ENCODE measurements at places on chromosomes 11 and 22.

- DNase-seq, result no peak
These were observed 1.9 kb upstream of the MPZL2 start for GRCh38 chr11:118265954-118266353.

DNA sequence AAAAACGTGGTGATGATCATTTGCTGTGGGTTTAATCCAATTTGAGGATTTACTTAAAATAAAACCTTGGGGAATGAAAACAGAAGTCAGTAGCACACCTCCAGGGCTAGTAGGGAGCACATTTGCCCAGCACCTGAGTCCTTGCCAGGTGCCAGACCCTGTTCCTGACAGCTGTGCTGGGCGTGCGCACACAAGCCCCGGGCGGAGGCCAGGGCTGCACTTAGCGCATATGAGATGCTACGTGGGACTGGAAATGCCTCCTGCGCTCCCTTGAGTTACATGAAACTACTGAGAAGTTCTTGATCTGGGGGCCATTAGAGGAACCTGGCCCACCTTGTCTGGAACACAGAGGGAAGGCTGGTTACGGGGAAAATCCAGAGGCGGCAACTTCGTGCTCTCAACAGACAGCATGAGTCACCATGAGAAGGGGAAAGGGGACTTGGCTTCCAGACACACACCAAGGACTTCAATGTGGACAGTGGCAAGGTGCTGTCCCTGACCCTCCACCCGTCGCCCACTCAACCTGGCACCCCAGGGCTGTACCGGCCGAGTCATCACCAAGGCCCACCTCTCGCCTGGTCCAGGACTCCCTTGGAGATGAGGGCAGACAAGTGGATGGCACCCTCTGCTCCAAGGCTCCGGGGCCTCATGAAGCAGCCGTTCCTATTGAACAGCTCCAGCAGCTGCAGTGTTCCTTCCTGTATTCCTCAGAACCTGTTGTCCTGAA lies 1468.6 kb downstream of the BRD1 start:
- DNase-seq, result no peak

DNA sequence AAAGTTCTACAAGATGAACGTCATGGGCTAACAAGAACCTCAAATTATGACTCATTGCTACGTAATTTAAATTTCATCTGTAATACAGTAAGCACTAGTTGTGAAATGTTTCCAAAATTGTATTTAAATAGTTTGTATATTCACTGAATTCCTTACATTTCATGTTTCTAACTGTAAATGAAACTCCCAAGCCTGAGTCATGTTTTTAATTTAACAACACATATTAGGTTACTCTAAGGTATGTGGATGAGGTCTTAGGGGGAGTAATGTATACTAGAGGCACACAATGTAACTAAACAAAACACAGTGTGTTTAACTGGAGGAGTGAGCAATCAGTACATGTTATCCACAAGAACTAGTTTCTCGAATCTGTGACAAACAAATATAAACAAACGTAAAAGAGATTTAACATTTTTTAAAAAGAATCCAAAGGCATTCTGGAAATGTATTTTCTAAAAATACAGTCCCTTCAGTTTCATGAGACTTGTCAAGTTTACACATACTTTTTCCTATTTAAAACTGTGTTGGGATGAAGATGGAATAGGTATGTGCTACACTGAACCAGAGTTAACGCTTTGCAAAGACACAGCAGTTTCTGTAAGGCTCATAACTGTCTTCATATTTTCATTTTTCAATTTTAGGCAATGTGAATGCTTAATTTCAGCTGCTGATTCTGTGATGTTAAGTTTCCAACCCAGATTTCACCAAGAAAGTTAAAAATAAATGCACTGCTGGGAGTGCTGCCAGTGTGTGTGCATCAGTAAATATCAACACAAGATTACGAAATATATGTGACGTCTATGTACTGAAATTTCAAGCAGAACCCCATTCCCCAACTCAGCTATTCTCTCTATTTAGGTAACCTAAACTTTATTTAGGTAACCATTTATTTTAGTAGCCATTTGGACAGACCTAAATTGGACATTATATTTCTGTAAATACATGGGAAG lies 52.6 kb downstream of the PITPNB start:
- DNase-seq, result no peak

- DNase-seq, result no peak
These were observed 90.4 kb upstream of the CLPB start for GRCh38 chr11:72524711-72525110.

DNA sequence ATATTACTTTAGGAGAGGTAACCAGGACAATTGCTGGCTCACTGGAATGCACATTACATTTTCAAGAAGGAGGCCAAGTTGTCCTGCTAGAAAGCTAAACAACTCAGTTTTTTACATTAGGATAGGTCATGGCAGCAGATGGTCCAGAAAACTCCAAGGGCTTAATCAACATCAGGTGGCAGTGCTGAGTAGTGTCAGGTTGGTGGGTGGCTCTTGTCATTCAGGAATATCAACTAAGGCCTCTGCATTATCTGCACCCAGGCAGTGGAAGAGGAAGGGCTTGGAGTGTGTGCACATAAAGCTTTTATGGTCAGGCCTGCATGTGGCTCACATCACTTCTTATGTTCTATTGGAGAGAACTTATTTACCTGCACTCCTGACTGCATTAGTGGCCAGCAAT lies 32.2 kb upstream of the OR4B1 start:
- DNase-seq, result no peak

DNA sequence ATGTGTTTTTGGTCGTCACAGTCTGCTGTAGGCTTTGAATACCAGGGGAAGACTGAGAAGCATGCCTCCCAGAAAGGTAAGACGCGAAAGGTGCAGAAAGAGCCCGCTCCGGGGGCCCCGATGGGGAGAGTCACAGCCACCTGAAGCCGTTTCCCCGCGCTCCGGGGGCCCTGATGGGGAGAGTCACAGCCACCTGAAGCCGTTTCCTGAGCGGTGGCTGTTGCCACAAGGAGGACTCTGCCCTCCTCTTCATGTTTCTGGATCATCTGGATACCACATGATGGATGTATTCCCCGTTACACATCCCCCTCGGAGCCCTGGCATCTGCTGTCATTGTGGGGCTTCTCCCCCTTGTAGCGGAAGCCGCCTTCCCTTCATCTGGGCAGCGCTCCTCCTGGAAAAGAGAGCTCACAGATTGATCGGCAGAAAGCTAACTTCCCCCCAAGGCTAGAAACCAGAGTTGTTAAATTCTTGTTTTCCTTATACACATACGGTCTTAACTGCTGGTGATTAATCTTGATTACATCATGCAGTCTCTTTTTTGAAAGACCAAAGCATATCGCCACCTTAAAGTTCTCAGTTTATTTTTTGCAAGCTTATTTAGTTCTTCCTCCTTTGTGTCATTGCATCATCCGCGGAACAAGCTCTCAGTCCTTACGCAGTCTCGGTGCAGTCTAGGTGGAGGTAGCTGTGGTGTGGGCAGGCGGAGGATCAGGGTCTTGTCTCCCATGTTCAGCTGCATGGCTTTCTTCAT lies 17.5 kb downstream of the CTTN start:
- no peak for DNase-seq

- no peak for DNase-seq
These were observed 13.0 kb downstream of the CYTH4 start for GRCh38 chr22:37295213-37295886.

GRCh38 chr11:61873588-61874376 lies 17.6 kb downstream of the FADS3 start:
- no peak for DNase-seq

DNA sequence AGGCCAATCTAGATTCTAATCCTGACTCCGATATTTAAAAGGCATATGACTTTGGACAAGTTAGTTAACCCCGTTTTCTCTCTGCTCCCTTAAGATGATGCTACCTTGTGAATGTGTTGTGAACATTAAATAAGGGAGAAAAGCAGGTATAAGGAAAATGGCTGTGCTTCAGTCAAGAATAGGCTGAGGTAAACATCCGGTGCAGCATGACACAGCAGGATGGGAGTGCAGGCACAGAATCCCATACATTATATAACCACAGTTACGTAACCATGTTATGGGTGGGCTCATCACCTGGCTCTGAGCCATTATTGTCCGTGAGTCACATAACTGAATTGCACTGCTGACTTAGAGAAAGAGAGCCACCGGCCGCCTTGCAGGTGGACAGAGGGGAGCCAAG lies 382.2 kb upstream of the ANO5 start:
- DNase-seq, result peak; percentile 53

DNA sequence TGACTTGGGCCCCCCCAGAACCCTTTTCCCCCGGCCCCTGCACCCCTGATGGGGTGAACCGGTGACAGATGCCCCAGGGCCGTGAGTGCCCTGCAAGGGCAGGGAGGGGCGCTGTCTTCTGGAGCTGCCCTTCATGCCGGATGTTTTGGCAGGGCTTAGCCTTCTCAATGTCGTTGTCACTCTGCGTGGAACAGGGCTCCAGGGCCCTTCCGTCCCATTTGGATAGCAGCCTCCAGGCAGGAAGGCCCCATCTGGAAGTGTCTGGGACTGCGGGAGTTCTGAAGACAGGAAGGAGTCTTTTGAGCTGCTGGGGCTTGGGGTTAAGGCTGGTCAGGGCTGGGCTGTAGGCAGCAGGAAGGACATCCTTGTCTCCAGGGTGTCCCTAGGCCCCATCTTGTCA lies 4.6 kb downstream of the FRMD8 start:
- no peak for DNase-seq

- no peak for DNase-seq
These were observed 62.6 kb downstream of the TRAF6 start for GRCh38 chr11:36447514-36447913.

- no peak for DNase-seq
These were observed at the start of gene INSC for GRCh38 chr11:15114501-15115475. Gene INSC (plus strand): TSS chr11:15114923. CDS start chr11:15149175, 34,252 bp downstream.

DNA sequence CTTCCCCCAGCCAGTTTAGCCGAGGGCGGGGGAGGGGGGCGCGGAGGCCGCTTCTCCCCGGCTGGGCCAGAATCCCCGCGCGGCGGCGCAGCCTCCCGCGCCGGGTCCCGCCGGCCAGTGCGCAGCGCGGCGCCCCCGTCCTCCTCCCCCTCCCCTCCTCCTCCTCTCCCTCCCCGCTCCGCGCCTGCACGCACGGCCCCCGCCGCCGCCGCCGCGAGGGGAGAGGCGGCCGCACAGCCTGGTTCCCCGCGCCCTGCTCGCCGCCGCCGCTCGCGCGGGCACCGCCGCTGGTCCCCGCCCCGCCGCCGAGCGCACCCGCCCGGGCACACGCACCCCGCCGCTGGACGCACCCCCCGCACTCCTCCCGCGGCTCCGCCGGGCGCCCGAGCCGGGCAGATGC lies at the start of gene FLRT1:
Gene FLRT1, plus strand, starts transcription at position 356 of the 400 bp plus-strand sequence. CDS start 80,337 bp downstream, outside the sequence.
- no peak for DNase-seq

- DNase-seq, result no peak
These were observed 16.3 kb downstream of the MYO18B start for GRCh38 chr22:25758316-25758715.

DNA sequence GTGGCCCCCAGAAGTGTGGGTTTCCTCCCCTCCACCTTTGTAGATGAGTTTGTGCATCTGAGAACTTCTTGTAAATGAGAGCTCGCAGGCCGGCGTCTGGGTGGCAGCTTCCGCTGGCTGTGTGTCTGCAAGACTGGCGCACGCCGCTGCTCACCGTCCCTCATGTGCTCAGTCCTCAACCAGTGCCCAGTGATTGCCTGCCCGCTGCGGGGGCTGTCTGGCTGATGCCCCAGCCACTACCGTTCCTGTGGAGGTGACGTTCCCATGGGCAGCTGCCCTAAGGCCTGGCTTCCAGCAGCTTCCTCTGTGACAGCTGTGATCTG lies 8.8 kb downstream of the TBX1 start:
- no peak for DNase-seq

GRCh38 chr22:30978304-30978962 lies 9.4 kb downstream of the TUG1 start:
- DNase-seq, result no peak

- no peak for DNase-seq
These were observed 103.9 kb downstream of the GGTLC2 start for GRCh38 chr22:22748297-22748743.

DNA sequence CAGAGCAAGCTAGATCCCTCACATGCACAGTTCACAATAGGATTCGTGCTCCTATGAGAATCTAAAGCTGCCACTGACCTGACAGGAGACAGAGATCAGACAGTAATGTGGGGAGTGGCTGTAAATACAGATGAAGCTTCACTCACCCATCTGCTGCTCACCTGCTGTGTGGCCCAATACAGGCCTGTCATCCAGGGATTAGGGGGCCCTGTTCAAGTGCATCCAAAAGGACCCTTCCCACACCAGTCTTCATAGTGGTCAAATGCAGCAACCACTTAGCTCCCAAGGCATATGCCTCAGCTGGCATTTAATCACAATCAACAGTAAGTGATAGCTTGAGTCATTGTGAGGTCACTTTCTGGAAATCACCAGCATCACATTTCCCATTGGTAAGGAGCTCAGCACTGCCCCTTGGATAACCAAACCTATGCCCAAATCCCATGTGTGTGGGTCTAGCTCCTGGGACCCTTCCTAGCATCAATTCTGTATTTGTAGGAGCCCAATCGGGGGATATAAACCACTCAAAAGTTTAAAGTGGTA lies 65.6 kb downstream of the OR4C45 start:
- no peak for DNase-seq

- no peak for DNase-seq
These were observed 128.0 kb downstream of the MPPED1 start for GRCh38 chr22:43539572-43540528.

- no peak for DNase-seq
These were observed 35.2 kb downstream of the BTG4 start for GRCh38 chr11:111476956-111477355.

- no peak for DNase-seq
These were observed 45.7 kb upstream of the TUB start for GRCh38 chr11:8035200-8035855.

- DNase-seq, result no peak
These were observed 71.6 kb downstream of the C11orf58 start for GRCh38 chr11:16809886-16810668.

DNA sequence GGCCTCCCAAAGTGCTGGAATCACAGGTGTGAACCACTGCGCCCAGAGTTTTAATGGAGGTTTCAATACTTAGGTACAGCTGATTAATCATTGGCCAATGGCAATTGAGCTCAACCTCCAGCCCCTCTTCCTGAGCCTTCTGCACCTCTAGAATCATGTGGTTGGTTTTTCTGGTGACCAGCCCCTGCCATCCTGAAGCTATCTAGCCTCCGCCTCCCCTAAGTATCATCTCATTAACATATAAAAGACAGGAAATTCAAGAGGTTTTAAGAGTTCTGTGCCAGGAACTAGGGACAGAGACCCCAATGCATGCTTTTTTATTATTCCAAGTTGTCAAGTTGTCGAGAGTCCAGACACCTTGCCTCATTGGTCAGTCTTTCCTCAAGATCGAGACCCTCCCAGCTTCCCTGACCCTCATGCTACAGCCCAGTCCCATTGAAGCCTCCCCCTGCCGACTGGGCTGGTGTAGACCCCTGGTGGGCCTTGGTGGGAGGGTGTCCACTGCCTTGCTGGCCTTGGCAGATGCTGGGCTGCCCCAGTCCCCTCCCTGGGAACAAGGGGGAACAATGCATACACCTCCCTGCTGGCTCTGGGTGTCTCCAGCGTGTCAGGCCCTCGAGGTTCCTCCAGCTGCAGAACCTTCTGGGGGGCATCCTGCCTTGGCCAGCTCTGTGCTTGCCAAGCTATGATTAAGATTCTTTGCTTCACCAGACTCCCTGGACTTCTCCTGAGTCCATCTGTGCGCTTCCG lies 148.0 kb downstream of the CTTN start:
- no peak for DNase-seq

All from NCI-H748 treated with DMSO at 0.1 percent for 48 hours (cell line).